ENCODE measurements at places on chromosomes 7 and 10. TPM values are rescaled to one million over a fixed set of nuclear protein-coding genes. Genes with fewer than 3 reads are reported as not detected.
A peak's percentile ranks its signal among the peaks of the same experiment; 100 is the strongest.

- DNase-seq = no peak
Measured at GRCh38 chr7:105773030-105773460, 103.4 kb downstream of the ATXN7L1 start.

- peak; percentile 37 for DNase-seq
Measured at GRCh38 chr7:19982841-19983835, 209.7 kb upstream of the TMEM196 start.

DNA sequence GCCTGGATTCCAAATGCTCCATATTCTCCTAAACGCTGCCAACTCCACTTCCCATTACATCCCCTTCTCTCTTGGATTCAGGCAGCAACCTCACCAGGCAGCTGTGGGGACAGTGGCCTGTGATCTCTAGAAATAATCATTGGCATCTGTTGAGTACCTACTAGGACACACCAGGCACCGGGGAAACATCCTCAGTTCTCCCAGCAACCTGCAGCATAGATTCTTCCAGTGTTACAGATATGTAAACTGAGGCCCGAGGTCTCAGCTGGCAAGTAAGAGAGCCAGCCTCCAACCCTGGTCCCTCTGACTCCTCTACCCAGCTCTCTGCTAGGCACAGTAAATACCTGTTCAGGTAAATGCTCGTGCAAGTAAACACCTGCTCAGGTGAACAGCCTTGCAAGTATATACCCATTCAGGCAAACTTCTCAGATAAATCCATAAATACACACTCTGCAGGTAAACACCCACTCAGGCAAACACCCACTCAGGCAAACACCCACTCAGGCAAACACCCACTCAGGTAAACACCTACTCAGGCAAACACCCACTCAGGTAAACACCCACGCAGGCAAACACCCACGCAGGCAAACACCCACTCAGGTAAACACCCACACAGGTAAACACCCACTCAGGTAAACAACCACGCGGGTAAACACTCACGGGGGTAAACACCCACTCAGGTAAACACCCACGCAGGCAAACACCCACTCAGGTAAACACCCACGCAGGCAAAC is 18.7 kb downstream of the ASB13 start:
- no peak for DNase-seq

DNA sequence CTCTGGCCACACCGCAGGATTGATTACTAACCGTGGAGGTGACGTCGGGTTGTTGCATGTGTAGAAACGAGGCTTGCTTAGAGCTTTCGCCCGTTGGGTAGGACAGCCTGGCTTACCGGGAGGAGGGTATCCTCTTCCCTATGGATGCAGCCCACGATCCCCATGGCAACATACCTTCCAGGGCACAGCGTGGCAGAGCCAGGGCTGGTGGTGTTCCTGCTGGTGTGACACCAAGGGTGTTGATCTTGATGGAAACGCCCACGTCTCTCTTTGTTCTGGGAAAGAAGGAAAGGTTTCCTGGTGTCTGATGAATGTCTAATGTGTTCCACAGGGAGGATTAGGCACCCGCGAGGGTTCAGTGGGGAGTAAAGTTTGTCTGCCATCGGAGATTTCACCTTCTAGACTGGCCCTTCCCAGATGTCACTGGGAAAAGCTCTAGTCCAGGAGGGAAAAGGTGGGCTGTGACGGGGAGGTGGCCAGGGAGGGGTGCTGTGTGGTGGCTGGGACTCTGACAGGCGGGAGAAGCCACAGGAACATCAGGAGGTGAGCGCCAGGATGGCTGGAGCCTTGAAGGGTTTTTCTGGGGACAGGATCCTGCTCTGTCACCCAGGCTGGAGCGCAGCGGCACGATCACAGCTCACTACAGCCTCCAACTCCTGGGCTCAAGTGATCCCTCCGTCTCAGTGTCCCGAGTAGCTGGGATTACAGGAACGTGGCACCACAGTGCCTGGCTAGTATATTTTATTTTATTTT is 102.1 kb downstream of the CUX1 start:
- DNase-seq = no peak

DNA sequence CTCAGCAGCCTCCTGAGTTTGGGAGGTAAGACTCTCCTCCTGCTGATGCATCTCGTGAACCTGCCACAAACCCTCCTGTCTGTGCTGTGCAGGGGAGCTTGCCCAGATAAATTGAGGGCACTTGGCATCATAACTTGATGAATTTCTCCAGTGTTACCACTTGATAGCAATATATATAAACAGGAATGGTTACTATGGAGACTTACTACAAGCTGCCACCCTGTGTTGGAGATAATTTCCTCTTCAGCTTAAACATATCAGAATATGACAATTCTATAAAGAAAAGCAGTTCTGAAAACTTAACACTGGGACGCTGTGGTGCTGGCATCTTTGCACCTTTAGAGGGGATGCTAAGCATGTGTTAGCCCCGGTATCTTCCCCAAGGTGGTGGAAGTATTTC is 14.9 kb downstream of the PFKFB3 start:
- DNase-seq = no peak

GRCh38 chr10:33833566-33833965 is 499.1 kb upstream of the NRP1 start:
- DNase-seq = no peak

GRCh38 chr7:128812514-128813168 is 17.6 kb upstream of the FLNC start:
- no peak for DNase-seq

The EPHA1 gene
- total RNA-seq = 22.3 TPM

The PDZD7 gene
- total RNA-seq = 1.6 TPM

Data from kidney (tissue), 22 donors.